Stimulated activated CD4-positive, alpha-beta T cell treated with anti-CD3 and anti-CD28 coated beads, Interleukin-12 subunit alpha, Interleukin-12 subunit beta, amount 100 ng/mL, for 4 hours (primary cell): ENCODE measurements at places on chromosomes 3 and 15.

- no peak for DNase-seq
Observed at GRCh38 chr3:127552038-127552437, 38.5 kb downstream of the TPRA1 start.

- no peak for DNase-seq
Observed at GRCh38 chr15:67564021-67564967, 21.8 kb downstream of the MAP2K5 start.

- no peak for DNase-seq
Observed at GRCh38 chr3:13818919-13819318, 61.0 kb downstream of the WNT7A start.

GRCh38 chr3:122984007-122984406 is 43.6 kb downstream of the SEMA5B start:
- DNase-seq: no peak

- no peak for DNase-seq
Observed at GRCh38 chr3:196093317-196094111, 11.6 kb upstream of the TFRC start.

DNA sequence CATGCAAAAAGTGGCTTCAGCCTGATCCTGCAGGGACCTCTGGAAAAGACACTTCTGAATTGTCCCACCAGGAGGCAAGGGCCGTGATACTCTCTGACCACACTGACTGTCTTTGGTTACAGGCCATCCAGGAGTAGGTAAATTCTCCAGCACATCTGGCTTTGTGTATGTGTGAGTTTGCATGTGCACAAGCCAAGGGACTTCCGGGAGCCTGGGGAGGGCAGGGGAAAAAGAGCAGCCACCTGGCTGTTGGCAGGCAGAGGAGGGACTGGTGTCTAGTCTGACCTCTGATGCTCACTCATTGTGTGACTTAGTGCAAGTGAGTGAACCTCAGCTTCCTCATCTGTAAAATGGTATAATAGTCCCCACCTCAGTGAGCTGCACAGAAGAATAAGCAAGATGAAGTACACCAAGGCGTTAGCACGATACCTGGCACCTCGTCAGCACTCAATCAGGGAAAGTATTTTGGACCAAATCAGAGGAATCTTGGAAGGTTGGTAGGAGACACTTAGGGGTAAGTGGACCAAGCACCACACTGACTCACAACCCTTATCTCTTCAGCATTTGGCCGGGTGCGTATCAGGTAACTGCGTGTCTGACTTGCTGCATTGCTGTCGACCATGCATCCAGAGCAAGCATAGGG is 19.1 kb downstream of the KLHL6 start:
- no peak for DNase-seq
